NCI-H1417 (cell line): ENCODE measurements at places on chromosomes 5 and 9.
A peak's percentile ranks its signal among the peaks of the same experiment; 100 is the strongest.

- DNase-seq, result peak; percentile 97
These were observed 1.0 kb upstream of the DAB2IP start for GRCh38 chr9:121650217-121651007.

- no peak for DNase-seq
These were observed 170.9 kb downstream of the CTNND2 start for GRCh38 chr5:11733185-11733839.

DNA sequence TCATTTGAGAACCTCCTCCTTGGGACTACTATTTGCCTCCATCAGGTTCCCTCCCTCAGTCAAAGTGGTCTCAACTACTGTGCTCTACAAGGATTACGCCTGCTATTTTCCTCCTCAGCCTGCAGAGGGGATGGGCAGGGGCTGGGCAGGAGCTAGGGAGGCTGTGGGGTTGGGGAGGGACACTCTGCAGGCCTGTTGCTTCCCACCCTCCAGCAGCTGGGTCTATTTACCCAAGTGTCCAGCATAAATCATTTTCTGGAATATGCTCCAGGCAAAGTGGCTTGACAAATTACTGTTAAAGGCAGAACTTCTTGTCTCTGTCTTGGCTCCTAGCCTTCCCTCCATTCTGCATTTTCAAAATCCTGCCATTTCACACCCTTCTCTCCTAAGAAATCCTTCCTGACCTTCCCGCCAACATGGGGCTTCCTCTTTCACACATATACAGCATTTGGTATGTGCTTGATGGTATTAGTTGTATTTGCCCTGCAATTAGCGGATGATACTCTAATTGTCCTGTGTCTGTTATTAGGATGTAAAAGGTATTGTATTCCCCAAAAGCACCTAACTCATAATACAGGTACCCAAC is 106.7 kb downstream of the EFNA5 start:
- peak; percentile 39 for DNase-seq

GRCh38 chr5:108078345-108078744 is 303.6 kb downstream of the FBXL17 start:
- no peak for DNase-seq

DNA sequence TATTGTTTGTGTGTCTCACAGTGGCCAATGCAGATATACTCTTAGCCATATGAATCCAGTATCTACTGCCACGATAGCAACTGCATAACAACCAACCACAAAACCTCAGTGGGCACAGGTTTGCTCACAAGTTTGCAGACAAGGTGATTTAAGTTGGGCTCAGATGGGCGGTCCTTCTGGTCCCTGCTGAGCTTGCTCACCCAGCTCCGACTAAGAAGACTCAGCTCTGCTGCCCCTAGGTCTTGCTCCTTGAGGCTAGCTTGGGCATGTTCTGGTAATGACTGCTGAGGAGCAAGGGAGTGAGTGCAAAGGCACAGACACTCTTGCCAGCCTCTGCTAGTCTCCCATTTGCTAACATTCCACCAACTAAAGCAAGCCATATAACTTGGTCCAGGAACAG is 52.6 kb downstream of the MTX3 start:
- DNase-seq, result no peak

- DNase-seq, result peak; percentile 49
These were observed 24.0 kb upstream of the C5orf63 start for GRCh38 chr5:127097278-127097677.

DNA sequence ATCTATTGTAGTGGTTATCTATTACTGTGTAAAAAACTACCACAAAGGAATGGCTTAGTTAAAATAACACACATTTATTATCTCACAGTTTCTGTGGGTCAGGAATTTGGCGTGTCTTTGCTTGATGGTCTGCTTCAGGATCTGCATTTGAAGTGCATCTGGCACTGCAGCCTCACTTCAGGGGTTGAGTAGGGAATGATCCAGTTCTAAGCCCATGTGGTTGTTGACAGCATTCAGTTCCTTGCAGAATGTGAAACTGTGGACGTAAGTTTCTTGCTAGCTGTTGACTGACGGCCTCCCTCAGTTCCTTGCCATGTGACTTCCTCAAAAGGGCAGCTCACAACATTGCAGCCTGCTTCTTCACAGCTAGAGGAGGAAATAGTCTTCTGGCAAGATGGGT is 2.1 kb upstream of the OGN start:
- no peak for DNase-seq

GRCh38 chr5:4411664-4412063 is 728.5 kb upstream of the ADAMTS16 start:
- no peak for DNase-seq

GRCh38 chr9:113599646-113600022 is 136.1 kb downstream of the RGS3 start:
- DNase-seq, result no peak

DNA sequence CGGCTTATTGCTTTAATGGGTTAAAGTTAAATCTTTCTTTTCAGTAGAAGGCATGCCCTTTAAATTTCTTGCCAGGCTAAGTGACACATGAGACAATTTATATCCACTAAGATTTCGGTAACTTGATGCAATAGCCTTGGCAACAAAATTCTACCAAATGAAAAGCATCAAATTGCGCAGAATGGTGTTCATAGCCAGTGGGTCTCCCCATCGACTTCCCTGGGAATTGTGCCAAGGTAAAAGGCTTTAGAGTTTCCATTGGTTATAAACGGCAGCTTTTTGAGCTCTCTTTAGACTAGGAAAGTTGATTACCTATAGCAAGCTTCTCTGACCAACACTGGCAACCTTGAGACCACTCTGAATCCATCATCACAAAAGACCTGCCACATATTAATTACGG is 358.4 kb downstream of the ARRDC3 start:
- DNase-seq, result peak; percentile 60

DNA sequence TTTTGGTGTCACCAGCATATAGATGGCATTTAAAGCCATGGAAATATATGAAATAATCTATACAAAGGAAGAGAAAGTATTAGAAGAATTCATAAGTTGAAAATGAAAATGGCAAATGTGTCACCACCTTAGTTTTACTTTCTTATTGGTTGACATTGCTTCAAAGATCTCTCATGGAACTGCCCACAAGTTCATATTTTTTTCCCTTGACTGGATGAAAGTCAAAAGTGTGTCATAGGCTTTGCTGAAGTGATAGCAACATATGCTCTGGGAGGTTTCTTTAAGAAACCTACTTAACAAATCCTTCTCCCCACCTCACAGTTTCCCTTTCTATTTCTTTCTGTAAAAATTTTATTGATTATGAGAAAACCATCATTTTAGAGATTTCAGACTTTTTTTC is 127.2 kb downstream of the VPS13A start:
- DNase-seq, result no peak

DNA sequence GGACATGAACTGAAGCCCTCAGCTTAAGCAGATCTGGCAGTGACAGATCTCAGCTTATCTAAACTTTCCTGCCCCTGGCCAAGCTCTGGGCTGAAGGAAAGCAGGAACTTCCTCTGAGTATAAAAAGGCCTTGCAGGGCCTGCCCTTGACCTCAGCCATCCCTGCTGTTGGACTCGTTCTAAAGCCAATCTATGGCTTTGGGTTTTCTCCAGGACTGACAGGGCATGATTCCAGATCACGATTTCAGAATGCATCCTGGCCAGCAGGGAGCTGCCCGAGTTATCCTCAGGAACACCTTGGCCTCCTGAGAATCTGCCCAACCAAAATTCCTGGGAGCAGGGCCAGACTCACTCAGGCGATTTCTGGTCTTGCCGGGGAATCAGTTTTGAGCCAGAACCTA is 502.7 kb downstream of the TLE4 start:
- no peak for DNase-seq

DNA sequence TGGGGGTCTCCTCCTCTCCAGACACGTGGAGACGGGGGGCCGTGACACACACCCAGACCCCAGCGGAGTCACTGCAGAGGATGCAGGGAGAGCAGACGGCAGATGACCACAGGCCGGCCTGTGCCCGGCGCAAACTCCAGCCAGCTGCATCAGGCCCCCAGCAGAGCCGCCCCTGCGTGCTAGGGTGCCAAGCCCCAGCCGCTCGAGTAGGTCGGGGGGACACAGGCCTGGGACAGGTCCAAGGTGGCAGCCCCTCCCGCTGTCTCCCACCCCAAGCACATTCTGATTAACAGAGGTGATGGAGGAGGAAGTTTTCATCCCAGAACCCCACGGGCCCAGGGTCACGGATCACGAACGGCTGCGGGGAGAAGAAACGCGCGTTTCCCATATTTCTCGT is 14.4 kb downstream of the NACC2 start:
- DNase-seq, result no peak

DNA sequence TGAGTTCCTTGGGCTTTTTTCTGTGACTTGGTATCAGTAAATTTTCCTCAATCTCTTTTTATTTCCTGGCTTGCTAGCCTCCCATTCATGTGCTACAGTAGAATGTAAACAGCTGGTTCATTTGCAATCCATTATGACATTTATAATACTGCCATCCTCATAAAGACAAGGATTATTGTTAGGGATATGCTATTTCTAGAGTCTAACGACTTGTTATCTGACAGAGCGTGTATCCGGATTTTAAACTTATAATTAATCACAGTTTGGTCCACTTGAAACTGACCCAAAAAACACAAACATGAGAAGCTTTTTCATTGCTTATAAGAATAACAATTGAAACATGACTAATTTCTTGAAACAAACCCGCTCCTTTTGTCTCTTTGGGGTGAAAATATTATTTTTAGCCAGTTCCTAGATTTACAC is 585.8 kb downstream of the TLE4 start:
- peak; percentile 55 for DNase-seq

DNA sequence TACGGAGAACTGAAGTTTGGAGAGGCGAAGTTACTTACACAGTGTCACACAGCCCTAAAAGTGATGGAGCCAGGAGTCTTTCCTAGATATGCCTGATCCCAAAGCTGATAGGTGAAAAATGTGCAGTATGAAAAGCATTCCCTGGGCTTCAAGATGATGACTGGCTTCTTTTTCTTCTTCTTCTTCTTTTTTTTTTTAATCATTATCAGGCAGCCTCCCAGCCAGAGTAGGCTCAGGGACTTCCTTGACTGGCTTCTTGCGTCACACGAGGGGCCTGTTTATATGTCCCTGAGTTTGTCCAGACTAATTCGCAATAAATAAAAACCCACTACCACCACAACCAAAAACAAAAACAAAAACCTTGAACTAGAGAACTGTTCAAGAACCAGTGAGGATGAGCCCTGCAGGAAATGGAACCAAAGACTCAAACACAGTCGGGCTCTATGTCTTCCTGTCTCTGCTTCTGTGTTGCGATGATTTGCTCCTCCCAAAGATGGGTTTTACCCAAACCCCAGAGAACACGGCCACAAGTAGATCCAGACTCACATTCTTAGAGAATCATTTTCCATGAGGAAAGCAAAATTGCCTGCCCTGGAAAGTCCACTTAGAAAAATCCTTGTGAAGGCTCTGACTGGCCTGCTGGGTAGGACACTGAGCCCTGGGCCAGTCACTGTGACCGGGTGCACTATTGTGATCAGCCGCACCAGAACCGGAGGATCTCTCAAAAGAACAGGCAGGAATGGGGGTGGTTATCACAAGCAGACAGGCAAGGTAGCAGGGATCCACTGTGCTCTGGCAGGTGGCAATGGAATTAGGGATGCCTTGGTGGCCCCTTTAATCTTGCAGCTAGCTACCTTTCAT is 38.0 kb upstream of the ADAM19 start:
- no peak for DNase-seq

DNA sequence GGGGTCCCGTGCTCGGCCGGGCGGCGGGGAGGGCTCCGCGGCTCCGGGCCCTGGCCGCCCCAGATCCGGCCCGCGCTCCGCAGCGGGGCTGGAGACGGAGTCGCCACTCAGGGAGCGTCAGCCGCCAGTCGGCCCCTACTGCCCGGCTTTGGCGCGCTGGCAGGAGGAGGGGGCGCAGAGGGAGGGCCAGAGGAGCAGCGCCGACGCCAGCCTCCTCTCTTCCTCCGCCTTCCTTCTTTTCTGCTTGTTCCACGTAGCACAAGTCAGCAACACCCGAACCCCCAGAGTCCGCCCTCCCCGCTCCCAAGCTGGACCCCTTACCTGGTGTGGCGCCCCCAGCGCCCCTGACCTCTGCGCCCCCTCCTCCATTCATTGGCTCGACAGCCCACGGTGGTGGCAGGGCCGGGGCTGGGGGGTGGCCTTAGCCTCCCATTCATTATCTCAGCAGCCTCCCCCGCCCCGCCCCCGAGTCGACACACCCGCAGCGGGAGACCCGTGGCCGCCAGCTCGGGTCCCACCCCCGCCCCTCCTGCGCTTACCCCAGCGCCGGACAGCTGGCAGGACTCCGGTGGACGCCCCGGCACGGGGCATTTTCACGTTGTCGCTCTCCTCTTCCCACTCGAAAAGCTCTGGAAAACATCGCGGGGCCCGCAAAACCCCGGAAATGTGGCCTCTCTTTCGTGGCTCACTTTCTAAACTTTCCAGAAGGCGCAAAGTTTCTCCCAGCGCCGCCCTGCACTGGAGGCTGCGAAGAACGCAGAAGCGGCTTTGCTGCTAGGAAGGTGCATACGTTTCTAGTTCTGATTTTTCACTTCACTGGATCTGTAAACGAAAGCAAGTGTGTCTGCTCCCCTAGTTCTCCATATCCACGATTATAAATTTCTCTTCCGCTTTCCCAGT is at the start of gene LPAR1:
Gene LPAR1, minus strand, starts transcription at position 140 of the 900 bp plus-strand sequence. CDS start 66,353 bp downstream, outside the sequence.
- no peak for DNase-seq

- no peak for DNase-seq
These were observed 96.9 kb downstream of the FBN2 start for GRCh38 chr5:128441165-128441564.

GRCh38 chr5:9774472-9775079 is 144.4 kb upstream of the TAS2R1 start:
- DNase-seq, result no peak
